ENCODE measurements at places on chromosomes 2 and 18.

GRCh38 chr2:233838251-233838650 lies 16.1 kb downstream of the HJURP start:
- no peak for DNase-seq

GRCh38 chr2:219207884-219208740 lies 1.5 kb downstream of the ZFAND2B start:
- no peak for DNase-seq

GRCh38 chr2:109148991-109149645 lies 20.1 kb downstream of the SH3RF3 start:
- DNase-seq: no peak

GRCh38 chr18:27854631-27855030 lies 322.3 kb downstream of the CDH2 start:
- no peak for DNase-seq

DNA sequence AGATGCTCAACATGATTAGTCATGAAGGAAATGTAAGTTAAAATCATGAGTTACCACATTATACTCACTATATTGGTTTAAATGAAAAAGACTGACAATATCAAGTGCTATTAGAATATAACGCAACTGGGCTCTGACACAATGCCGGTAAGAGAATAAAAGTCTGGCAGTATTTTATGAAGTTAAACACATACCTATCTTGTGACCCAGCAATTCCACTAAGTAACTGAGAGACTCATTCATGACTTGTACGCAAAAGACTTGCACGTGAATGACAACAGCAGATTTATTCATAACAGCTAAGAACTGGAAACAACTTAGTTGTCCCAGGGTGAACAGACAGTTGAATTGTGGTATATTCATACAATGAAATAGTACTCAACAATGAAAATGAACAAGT lies 342.1 kb downstream of the SLC4A3 start:
- DNase-seq: no peak

GRCh38 chr2:61811821-61812220 lies 42.0 kb downstream of the FAM161A start:
- DNase-seq: no peak

DNA sequence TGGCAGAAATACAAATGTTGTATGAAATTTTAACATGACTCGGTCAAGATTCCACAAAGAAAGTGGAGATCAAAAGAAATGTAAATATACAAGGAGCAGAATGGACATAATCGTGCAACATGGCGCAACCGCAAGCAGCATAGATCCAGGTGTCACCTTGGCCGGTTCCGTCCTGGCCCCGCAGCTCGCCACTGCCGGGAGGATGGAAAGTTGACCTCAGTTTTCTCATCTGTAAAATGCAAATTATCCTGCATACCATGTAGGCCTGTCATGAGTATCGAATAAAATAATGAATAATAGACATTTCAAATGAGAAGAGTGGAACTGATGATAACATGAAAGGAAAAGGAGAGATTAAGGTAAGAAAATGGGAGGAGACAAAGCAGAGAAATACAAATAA lies 427.3 kb upstream of the SMIM21 start:
- no peak for DNase-seq

DNA sequence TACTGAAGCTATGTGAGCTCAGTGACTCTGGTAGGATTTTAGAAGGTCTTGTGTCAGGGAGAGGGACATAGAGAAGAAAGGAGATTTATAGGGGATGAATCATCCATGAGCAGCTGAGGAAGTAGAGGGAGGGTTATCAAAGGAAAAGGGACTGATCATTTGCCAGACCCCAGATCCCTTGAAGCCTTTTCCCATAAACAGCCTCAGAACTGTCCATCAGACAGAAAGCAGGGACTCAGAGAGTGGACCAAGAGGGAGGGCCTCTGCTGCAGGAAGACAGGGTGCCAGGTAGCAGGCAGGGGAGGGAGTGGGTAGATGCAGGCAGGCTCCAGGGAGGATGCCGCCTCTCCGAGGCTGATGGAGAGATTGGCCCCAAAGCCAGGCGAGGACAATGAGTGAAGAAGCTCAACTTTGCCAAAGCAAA lies 133.9 kb downstream of the TNS1 start:
- DNase-seq: no peak

DNA sequence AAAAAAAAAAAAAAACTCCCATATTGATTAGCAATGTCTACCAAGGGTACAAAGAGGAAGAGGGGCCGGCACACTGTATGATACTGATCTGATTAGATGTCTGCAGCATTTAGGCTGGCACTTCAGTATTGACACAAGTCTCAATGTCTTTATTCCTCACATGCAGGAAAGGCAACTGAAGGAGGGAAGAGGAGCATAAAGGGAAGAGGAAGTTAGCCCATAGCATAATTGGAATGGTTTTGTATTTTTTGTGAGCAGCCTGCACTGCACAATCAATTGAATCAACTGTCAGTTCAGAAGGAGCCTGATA lies 79.0 kb downstream of the DNER start:
- DNase-seq: no peak

- DNase-seq: no peak
These were observed 242.6 kb upstream of the RBBP8 start for GRCh38 chr18:22690556-22690955.

- no peak for DNase-seq
These were observed 395.7 kb upstream of the SALL3 start for GRCh38 chr18:78583739-78584458.

- DNase-seq: no peak
These were observed 18.5 kb upstream of the CCNT2 start for GRCh38 chr2:134900151-134900550.

DNA sequence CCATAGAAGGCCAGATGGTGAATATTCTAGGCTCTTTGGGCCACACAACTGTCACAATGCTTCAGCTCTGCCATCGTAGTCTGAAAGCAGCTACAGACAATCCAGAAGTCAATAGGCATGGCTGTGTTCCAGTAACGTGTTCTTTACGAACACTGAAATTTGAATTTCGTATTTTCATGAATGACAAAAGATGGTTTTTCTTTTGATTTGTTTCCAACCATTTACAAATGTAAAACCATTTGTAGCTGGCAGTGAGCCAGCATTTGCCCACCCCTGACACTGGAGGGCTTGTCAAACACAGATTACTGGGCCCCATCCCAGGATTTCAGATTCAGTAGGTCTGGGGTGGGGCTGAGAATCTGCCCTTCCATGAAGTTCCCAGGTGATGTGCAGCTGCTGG lies 83.0 kb upstream of the ATG16L1 start:
- no peak for DNase-seq

- DNase-seq: no peak
These were observed 23.2 kb upstream of the KDM3A start for GRCh38 chr2:86417961-86418360.

- DNase-seq: no peak
These were observed 50.1 kb downstream of the MBP start for GRCh38 chr18:77082316-77082955.

DNA sequence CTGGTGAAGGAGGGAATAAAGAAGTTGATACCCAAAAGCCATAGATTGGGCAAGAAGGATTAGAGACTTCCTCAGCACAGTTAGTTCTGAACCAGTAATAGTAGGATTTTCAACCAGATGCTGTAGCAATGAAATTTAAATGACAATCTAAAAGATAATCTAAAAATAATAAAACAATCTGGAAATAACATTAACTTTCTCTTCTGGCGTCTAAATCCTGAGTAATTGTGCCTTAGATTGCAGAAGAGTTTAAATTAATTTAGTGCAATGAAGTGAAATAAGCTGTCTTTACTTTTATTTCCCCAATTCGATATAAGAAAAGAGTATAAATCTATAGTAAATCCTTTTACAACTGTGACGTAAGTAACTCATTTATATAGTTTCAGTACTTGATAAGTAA lies 186.8 kb upstream of the DOK6 start:
- no peak for DNase-seq

Data from kidney epithelial cell (primary cell).